CD4-positive, CD25-positive, alpha-beta regulatory T cell (primary cell): ENCODE measurements at places on chromosomes 11 and 22. TPM values are rescaled to one million over a fixed set of nuclear protein-coding genes. Genes with fewer than 3 reads are reported as not detected.

DNA sequence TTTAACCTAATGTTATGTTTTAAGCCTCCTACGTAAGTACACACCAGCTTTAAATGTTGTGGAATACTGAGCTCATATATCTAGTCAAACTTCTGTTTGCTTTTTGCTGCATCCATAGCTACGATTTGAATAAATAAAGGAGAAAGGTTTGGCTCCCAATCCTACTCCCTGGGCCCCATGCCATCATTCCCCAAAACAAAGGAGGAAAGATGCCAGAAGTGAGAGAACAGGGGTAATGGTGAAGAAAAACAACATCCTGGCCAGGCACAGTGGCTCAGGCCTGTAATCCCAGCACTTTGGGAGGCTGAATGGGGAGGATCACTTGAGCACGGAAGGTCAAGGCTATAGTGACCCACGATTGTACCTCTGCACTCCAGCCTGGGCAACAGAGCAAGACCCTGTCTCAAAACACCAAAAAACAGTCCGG, 26.5 kb downstream of the SCGB1A1 start:
- no peaks in the 10 kb centered on the region for H3K36me3 ChIP-seq
- H3K27ac ChIP-seq = no peak overlapping the region
- DNase-seq = no peak
- no peak overlapping the region for H3K4me3 ChIP-seq
- no peaks in the 10 kb centered on the region for H3K4me1 ChIP-seq

DNA sequence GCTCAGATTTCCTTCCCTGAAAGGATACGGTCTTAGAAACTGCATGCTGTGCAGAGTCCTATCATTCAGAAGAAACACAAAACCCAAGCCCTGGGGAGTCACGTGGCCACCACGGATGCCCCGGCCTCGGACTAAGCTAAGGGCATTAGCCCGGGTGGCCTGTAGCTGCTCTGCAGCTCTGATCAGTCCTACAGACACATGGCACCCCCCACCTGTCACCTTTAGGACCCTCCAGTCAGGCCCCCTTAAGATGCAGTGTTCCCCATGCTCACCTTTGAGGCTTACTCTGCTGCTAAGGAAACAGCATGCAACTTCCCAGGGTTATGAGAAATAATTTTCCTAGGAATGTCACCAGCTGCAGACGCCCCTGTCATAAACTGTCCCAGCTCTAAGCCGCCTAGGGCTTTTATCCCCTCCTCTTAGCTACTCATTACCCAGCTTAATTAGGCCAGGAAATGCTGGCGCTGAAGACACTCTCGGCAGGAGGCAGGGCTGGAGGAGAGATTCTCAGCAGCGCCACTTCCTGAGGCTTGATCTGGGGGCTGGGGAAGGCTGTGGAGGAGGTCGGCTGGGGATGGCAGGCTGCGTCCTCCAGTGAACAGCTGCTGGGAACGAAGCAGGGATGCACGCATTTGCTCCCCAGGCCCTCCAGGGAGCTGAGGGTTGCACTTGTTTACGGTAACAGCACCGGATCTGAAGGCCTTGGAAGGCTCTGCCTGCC, 47.2 kb upstream of the ADA2 start:
- peak; percentile 11 for DNase-seq
- H3K27me3 ChIP-seq = no peaks in the 10 kb centered on the region
- H3K4me3 ChIP-seq = no peak overlapping the region

DNA sequence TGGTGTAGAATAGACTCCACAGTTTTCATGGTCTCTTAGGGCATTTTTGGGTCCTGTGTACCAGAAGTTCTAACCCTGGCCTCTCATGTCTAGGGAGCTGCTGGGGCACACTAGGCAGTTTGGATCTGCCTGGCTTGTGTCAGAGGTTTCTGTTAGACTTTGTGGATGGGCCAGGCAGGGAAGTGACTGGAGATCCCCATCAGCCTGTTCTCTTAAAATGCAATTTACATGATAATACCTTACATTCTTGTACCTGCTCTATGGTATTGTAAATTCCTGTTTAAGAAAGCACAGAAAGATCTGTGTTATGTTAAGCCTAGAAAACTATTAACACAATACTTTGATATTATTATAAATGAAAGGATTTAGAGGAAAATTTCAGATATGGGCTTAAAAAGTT, 104.0 kb downstream of the ARHGAP42 start:
- no peak for DNase-seq
- H3K27ac ChIP-seq = no peak overlapping the region
- H3K36me3 ChIP-seq = no peaks in the 10 kb centered on the region
- H3K4me3 ChIP-seq = no peak overlapping the region

DNA sequence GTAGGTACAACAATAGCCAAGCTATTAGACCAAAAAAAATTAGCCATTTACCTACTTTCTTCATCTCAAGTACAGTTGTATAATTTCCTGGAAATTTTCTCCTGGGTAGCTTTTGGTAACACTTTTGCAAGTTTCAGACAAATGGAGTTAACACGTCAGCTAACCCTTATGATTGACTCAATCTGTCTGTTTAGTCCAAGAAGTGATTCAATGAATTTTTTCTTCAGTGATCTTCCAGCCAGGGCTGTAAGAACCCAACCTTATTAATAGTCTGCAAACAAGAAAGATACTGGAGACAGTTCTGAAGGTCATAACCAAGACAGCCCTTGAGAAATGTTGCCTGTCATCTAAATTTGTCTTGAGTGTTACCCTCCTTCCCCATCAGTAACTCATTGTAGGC, 30.1 kb upstream of the FIBIN start:
- no peaks in the 10 kb centered on the region for H3K36me3 ChIP-seq
- DNase-seq = no peak
- H3K27ac ChIP-seq = no peak overlapping the region
- no peaks in the 10 kb centered on the region for H3K4me1 ChIP-seq
- H3K27me3 ChIP-seq = no peaks in the 10 kb centered on the region

DNA sequence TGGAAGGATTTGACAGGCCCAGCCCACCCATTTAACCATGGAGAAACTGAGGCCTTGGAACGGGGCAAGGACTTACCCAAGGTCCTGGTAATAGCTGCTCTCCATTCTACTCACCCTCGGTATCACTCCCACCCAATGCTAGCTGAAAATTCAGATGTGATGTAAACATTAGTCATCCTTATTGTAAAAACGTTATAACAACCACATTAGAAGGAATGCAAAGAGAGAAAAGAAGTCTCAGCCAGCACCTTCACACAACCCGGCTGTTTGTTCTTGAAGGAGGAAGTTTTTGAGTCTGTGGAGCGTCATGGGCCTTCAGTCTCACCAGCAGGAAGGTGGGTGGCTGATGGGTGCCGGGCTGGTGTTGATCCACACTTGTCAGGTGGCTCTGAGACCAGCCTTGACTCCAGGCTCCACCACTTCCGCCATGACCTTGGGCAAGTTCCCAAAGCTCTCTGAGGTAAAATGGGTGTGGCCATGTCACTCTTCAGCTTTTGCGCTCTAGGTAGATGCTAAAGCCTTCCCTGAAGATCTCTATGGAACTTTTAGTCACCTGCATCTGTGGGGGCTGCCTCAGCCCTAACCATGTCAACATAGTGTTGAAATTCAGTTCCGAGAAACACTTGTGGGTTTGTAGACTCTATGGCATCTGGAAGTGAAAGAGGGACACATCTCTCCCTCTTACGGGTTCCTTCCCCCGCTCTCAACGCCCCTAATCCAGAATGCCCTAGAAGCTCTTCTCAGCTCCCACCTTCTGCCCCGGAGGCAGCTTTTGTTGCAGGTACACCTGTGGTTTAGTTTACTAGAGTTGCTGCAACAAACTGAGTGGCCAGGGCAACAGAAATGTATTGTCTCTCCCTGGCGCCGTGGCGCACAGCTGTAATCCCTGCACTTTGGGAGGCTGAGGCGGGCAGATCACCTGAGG, 14.8 kb downstream of the CD6 start:
- peaks cover 26% of the 10 kb centered on the region for H3K36me3 ChIP-seq
- H3K4me1 ChIP-seq = peaks cover 85% of the 10 kb centered on the region
- peak overlapping the region; percentile 80 for H3K4me3 ChIP-seq

GRCh38 chr11:78595436-78596130, 20.9 kb upstream of the NARS2 start:
- no peaks in the 10 kb centered on the region for H3K36me3 ChIP-seq
- DNase-seq = no peak
- H3K27ac ChIP-seq = no peak overlapping the region
- no peak overlapping the region for H3K4me3 ChIP-seq
- no peaks in the 10 kb centered on the region for H3K4me1 ChIP-seq
- peaks cover 2% of the 10 kb centered on the region for H3K27me3 ChIP-seq

DNA sequence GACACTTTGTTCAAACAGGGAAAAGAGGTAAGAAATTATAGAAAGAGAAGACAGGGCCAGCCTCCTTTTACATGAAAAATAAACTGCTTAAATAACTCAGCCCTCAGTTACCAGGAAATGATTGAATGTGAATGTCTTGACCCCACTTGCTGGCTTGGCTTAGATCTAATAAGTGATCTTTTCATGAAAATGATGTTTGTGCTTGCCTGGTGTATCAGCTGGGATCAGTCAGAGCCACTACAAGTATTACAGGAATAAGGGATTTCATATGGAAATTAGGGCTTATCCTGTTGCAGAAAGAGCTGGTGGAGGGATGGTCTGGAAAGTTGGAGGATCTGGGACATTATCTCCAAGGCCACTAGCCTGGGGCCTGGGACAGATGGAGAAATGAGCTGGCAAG, 51.8 kb downstream of the COMMD9 start:
- no peaks in the 10 kb centered on the region for H3K4me1 ChIP-seq
- no peaks in the 10 kb centered on the region for H3K36me3 ChIP-seq
- H3K27ac ChIP-seq = no peak overlapping the region
- no peaks in the 10 kb centered on the region for H3K27me3 ChIP-seq

GRCh38 chr11:42779555-42779954, 532.2 kb upstream of the API5 start:
- no peaks in the 10 kb centered on the region for H3K27me3 ChIP-seq
- H3K27ac ChIP-seq = no peak overlapping the region
- no peaks in the 10 kb centered on the region for H3K36me3 ChIP-seq
- no peak for DNase-seq

DNA sequence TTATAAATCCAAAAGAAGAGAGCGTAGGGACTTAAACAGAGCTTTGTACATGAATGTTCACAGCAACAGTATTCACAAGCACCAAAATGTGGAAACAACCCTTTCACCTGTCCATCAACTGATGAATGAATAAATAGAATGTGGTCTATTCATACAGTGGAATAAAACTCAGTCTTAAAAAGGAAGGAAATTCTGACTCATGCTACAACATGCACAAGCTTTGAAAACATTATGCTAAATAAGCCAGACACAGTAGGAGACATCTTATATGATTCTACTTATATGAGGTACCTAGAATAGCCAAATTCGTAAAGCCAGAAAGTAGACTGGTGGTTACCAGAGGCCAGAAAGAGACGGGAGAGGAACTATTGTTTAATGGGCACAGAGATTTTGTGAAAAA, 74.3 kb downstream of the SHANK2 start:
- no peaks in the 10 kb centered on the region for H3K36me3 ChIP-seq
- H3K4me1 ChIP-seq = no peaks in the 10 kb centered on the region
- no peak overlapping the region for H3K27ac ChIP-seq
- H3K27me3 ChIP-seq = no peaks in the 10 kb centered on the region

GRCh38 chr11:14609902-14610301, 33.7 kb upstream of the PDE3B start:
- DNase-seq = no peak
- H3K27me3 ChIP-seq = no peaks in the 10 kb centered on the region
- peaks cover 44% of the 10 kb centered on the region for H3K36me3 ChIP-seq
- no peaks in the 10 kb centered on the region for H3K4me1 ChIP-seq

DNA sequence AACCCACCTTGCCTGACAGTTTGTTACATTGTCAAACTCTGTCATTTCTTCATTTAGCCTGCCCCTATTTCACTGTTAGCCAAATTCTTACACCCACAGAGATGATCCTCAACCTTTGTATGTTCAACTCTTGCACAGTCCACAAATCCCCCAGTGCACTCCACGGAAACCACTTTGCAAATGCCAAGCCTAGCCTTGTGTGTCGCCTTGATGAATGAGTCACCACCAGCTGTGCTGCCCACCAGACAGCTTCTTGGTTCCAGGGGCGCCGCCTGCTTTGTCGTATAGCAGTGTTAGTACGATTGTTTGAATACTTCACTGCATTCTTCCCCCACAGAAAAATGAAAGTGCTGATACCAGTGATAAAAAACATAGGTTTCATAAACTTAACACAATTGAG, 686.3 kb downstream of the NTM start:
- H3K36me3 ChIP-seq = no peaks in the 10 kb centered on the region
- no peaks in the 10 kb centered on the region for H3K27me3 ChIP-seq
- H3K27ac ChIP-seq = no peak overlapping the region

DNA sequence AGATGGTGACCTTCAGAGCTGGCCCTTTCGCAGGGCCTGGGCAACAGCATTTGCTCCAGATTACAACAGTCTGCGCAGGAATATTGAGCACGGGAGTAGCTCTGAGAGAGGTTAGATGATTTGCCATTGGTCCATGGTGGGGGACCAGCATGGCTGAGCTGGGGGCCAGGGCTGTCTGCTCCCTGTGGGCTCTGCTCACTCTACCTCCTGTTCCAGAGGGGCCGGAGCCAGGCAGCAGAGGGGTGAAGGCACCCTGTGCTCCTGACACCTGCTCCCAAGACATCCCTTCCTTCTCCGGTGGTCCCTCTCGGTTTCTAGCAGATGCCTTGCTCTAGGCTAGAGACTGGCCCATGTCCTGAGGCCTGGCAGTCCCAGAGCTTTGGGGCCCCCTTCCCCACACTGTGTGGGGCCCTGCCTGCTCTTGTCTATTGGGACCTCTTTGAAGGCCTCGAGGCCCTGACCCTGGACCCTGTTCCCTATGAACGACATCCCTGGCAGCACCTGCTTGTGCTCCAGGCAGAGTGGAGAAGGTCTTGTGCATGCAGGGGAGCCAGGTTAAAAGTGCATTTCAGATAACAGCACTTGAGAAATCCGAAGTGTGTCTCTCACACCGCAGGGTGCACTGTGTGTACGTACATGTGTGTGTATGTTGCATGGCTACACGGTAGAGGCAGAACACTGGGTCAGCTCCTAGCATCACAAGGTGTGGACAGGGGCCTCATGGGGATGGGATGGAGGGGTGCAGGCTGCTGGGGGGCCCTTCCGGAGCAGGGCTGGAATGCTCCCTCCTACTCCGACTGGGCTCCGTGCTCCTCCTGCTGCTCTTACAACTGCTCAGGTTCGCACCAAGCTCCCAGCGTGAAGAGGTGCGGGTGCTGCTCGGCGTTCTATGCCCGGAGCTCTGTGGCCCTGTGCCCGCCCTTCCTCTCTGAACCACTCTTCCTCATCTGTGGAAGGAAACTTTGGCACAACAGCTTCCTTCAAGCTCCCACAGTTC, 123.3 kb upstream of the B3GAT1 start:
- H3K4me1 ChIP-seq = no peaks in the 10 kb centered on the region
- no peaks in the 10 kb centered on the region for H3K36me3 ChIP-seq
- H3K4me3 ChIP-seq = no peak overlapping the region
- H3K27ac ChIP-seq = no peak overlapping the region
- H3K27me3 ChIP-seq = no peaks in the 10 kb centered on the region
- DNase-seq = no peak

DNA sequence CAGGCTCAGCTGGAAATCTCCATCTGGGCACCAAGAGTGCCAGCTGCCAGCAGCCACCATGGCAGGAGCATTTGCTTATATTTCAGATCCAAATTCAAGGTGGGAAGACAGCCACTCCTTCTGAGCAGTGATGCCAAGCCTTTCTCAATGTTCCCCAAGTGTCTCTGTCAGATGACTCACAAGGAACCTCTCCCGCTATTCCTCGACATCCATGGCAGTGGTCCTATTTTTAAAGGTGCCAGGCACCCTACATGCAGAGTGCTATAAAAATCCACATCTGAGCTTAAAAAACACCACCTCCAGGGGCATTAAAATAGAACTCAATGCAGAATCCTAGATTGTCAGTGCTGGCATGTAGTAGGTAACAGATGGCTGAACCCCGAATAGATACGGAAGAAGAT, 112.1 kb downstream of the SLC1A2 start:
- no peak for DNase-seq
- H3K27ac ChIP-seq = no peak overlapping the region
- no peak overlapping the region for H3K4me3 ChIP-seq
- no peaks in the 10 kb centered on the region for H3K27me3 ChIP-seq
- no peaks in the 10 kb centered on the region for H3K36me3 ChIP-seq

OR2AG1 gene
- polyA plus RNA-seq = not detected

TRIM48 gene
- polyA plus RNA-seq = not detected
